ENCODE measurements at places on chromosomes 12 and 14. TPM values are rescaled to one million over a fixed set of nuclear protein-coding genes. Genes with fewer than 3 reads are reported as not detected.

- peak; percentile 75 for DNase-seq
These were observed 1.3 kb upstream of the ST8SIA1 start for GRCh38 chr12:22335794-22336166.

The TMCC3 gene
- total RNA-seq: 7.2 TPM

DNA sequence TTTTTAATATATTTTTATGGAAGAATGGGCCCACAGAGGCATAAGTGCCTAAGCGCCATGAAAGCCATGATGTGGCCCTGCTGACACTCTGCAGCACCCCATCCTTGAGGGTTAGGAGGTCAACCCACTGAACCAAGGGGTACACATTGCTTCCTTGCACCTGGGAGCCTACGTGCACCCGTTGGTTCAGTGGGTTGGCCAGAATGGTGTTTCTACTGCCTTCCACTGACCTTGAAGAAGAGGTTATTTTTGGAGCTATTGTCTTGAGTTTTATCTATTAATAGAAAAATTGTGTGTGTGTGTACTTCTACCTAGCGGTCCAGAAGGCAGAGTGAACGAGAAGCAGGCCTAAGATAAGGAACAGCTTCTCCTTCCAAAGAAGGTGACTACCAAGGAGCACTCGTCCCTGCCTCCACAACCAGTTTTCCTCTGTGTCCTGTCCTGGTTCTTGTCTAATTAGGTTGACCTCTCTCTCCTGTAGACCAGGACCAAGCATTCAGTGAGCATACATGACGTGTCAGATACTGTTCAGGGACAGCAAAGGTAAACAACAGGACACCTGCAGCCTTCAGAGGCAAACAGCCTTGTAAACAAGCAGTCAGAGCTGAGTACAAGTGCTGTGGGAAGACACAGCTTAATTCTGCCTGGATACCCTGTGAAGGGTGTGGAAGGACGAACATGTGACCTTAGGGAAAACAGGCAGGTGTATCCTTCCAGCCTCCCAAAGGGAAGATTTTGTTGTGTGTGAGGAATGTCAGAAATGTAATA lies 30.4 kb upstream of the PLEK2 start:
- no peak for DNase-seq

- DNase-seq: no peak
These were observed 23.6 kb downstream of the ABCB9 start for GRCh38 chr12:122942637-122943036.

GRCh38 chr12:71195338-71195896 lies 37.6 kb upstream of the TSPAN8 start:
- no peak for DNase-seq

The KANSL2 gene
- total RNA-seq: 82.6 TPM

DNA sequence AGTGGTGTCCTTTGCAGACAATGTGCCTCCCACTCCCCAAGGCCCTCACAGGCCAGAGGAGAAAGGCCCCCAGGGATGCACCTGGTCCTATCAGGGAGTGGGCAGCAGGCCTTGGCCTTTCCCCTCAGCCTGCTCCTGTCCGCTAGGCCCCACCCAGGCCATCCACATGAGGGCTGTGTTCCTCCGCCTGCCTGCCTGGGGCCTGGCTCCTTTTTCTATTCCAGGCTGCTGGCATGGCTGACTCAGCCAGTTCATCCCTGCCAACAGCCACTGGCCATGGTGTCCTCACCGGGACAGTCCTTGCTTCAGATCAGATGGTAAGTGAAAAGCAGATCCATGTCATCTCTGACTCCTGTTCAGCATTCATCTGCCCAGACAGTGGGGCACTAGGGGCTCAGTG lies 13.4 kb downstream of the ISM2 start:
- DNase-seq: no peak

DNA sequence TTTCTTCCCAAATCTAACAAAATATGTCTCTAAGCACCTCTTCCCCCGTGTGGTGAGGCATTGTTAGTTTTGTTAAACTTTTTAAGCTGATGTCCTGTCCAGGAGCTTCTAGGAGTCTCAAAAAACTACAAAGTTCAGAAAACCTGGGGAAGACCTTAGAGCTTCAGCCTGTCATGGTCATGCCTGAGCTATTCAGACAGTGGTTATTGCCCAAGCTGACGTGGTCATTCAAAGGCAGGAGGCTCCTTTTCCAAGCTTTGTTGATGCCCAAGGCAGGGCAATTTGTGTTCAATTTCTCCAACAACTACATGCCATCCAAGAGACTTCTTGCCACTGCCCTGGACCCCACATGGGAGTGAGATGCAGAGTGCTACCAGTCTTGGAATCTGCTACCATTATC lies 5.8 kb upstream of the LYZ start:
- DNase-seq: no peak

- DNase-seq: no peak
These were observed 41.7 kb downstream of the NUAK1 start for GRCh38 chr12:106097011-106097410.

- DNase-seq: no peak
These were observed 780 bp downstream of the TBC1D15 start for GRCh38 chr12:71840231-71840847.

GRCh38 chr14:59344691-59345455 lies 120.3 kb downstream of the GPR135 start:
- DNase-seq: peak; percentile 37

Data from neural progenitor cell (in vitro differentiated cells).